Adrenal gland (tissue), 19 donors: ENCODE measurements at places on chromosomes 3 and 15. TPM values are rescaled to one million over a fixed set of nuclear protein-coding genes. Genes with fewer than 3 reads are reported as not detected.
A peak's percentile ranks its signal among the peaks of the same experiment; 100 is the strongest.

DNA sequence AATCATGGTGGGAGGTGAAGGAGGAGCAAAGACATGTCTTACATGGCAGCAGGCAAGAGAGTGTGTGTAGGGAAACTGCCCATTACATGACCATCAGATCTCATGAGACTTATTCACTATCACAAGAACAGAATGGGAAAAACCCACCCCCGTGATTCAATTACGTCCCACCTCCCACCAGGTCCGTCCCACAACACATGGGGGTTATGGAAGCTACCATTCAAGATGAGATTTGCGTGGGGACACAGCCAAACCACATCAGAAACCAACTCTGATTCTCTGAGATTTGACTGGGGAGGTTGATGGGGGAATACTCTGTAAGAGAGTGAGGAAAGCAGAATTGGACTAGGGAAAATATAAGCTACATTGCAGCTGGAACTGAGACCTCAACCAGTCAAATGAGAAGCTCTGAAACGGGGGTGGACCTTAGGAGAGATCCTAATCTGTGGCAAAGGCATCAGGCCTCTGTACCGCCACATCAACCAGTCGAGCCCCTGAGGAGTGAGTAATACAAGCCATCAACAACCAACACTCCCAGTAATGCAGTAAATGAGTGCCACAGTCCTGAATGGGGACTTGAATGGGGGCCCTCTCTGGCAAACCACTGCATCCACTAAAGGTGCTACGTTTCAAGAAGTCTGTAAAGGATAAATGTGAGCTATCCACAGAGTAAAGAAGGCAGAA, 207.9 kb upstream of the GADL1 start:
- DNase-seq, result no peak

- DNase-seq, result no peak
These were observed 88.7 kb upstream of the ADPGK start for GRCh38 chr15:72872066-72872845.

GRCh38 chr15:91956026-91956723, 102.7 kb downstream of the SLCO3A1 start:
- no peak for DNase-seq

- no peak for DNase-seq
These were observed 5.9 kb upstream of the GP9 start for GRCh38 chr3:129054605-129055104.

- DNase-seq, result peak; percentile 74
These were observed 39.6 kb downstream of the METTL6 start for GRCh38 chr3:15387735-15388134.

DNA sequence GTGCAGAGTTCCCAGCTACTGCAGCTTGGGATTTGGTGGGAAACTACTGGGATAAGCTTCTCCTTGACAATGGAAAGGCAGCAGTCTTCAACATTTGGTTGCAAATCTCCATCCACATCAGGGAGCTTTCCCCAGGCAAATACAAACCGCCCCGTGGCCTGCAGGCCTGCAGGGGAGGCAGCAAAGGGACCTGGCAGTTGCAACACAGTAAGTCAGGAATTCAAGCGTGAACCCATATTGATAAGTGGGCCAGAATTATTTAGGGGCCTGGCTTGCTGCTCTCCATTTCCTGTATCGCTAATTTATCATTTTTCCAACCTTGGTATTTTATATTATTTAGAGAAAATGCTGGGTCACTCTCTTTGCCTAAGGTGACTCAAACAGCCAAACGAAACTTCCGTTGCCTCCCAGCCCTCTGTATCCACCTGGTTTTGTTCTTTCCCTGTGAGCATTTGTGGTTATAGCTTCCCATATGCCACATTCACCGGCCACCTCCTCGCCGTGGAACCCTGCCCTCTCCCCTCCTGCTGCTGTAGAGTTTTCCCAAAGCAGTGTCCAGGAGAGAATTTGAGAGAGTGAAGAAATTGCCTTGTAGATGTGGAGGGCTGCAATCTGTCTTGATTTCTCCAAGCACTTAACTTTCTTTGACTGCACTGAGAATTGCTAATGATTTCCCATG, 34.8 kb downstream of the B3GALNT1 start:
- DNase-seq, result no peak

DNA sequence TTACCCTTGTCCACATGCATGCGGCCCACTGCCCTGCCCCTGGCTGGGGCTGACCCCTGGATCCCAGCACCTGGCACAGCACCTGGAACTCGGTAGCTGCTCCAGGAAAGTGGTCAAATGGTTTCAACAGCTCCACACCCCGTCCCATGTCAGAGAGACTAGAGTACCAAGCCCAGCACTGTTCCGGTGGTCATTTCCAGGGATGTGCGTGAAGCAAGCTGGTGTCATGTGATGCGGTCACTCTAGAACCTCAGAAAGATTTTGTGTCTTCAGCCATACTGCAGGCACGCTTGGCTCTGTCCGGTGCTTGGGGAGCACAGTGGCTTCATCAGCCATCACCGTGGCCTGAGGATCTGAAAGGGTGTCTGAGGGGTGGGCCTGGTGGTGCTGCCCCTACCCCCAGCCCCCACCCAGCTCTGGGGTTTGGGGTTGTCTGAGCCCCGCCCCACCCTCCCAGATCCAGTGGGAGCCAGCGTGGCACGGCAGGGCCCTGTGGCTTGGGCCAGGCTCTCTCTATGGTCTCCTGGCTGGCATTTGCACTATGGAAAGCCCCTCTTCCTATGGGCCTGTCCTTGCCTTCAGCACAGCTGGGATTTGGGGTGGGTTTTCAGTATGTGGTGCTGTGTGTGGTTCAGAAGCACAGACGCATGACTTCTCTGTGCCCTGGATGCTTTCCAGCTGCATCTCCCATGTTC, 15.3 kb downstream of the APBA2 start:
- DNase-seq, result no peak

DNA sequence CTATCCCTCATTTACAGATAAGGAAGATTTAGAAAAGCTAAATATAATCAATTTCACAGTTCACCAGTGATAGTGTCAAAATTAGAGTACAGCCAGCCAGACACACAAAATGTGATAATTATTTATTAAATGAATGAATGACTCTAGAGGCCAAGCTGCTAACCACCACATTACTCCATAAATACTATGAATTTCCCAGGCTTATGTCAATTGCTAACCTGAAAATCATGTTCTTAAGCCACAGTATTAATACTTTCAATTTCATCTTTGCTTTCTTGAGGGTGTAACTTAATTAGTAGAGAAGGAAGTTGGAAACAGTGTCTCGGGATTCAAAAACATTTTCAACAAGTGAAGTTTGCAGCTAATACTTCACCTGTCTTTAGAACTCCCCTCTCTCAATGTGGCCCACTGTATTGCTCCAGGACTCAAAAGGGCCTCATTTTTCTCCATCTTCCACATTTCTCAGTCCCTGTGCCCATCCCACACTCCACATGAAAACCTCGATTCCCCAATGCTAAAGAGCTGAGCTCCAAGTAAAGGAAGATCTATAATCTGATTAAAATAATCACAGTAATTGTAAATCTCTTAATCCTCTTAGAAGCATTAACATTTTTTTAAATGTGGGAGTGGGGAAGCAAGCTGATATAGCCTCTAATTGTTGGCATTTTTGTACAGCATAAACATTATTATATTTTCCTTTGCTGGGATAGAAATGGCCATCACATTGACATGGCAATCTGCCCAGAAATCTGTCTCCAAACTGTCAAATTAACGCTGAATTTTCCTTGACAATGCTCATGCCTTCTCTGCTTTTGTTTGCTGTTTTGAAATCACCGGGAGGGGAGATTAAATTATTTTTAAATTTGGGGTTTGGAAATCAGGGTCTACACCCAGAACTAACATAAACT, 765.1 kb downstream of the ROBO1 start:
- no peak for DNase-seq

CCR4 gene
- total RNA-seq, result 0.32 TPM

ARHGAP31 gene
- 17.3 TPM for total RNA-seq
